Foreskin fibroblast (primary cell): ENCODE measurements at places on chromosomes 7 and 10.

DNA sequence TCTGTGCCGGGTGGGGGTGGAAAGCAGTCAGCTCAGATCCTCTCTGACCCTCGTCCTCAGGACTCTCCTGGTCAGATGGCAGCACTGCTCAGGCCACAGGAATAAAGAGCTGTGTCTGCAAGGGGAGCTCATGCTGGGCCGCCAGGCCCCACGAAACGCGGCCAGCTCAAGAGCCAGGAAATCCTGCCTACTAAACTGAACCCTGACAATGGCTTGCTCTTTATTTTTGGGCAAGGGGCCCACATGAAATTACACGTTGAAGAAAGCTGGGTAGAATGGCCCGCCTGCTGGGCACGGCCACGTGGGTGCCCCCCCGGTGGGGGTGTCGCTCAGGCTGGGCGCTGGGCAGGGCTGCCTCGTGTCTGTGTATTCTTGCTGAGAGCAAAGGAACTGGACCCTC is 103.0 kb downstream of the ITIH5 start:
- no peak for DNase-seq

DNA sequence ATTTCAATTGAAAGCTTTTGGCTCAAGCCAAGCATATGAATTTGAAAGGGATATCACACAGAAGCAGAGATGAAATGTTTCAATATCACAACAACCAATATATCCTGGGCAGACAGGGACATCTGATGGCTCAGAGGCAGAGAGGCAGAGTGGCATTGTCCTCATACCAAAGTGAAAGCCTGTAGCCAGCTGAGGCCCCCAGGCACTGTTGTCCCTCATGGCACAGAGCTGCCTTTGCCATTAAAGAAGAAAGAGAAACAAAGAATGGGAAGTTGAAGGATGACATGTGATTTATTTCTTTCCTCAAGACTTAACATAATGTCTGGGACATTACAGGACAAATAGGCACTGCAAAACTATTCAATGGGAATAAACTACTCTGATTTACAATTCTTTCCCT is 504.3 kb upstream of the PCDH15 start:
- no peak for DNase-seq

GRCh38 chr7:107075863-107076574 is 31.5 kb downstream of the PRKAR2B start:
- no peak for DNase-seq

GRCh38 chr10:97770255-97770654 is 1.5 kb downstream of the SFRP5 start:
- DNase-seq: no peak

GRCh38 chr10:35882422-35883150 is 240.5 kb upstream of the FZD8 start:
- DNase-seq: no peak

GRCh38 chr7:47866120-47866519 is 82.1 kb downstream of the PKD1L1 start:
- no peak for DNase-seq

DNA sequence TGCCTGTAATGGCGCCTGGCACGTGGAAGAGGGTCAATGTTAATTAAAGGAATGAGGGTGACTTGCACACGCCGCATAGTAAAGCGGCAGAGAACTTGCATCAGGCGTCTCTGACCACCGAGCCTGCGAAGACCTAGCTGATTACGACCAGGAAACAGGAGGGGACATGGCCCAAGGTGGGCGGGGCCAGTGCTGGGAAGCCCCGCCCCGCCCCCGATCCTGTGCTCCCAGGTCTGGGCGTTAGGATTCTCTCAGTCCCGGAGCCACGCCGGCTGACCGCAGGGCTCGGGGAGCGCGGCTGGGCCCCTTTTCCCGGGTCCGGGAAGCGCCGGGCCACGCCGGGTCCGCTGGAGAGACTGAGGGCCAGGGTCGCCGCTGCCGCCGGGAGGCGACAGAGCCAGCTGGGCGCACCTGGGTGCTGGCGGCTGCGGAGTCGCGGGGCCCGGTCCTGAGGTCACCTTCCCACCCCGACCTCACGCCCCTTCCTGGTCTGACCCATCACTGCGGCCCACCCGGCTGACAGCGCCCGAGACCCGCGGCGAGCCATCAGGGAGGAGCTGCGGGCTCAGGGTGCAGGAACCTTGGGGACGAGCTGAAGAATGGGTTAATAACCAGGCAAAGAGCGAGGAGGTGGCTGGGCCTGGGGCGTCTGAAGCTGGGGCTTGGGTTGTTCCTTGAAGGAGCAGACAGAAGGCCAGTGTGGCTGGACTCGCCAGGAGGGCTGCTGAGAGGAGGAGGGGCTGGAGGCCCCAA is 23.0 kb upstream of the GRID1 start:
- DNase-seq: no peak
